ENCODE measurements at places on chromosomes 7 and 10. TPM values are rescaled to one million over a fixed set of nuclear protein-coding genes. Genes with fewer than 3 reads are reported as not detected.

DNA sequence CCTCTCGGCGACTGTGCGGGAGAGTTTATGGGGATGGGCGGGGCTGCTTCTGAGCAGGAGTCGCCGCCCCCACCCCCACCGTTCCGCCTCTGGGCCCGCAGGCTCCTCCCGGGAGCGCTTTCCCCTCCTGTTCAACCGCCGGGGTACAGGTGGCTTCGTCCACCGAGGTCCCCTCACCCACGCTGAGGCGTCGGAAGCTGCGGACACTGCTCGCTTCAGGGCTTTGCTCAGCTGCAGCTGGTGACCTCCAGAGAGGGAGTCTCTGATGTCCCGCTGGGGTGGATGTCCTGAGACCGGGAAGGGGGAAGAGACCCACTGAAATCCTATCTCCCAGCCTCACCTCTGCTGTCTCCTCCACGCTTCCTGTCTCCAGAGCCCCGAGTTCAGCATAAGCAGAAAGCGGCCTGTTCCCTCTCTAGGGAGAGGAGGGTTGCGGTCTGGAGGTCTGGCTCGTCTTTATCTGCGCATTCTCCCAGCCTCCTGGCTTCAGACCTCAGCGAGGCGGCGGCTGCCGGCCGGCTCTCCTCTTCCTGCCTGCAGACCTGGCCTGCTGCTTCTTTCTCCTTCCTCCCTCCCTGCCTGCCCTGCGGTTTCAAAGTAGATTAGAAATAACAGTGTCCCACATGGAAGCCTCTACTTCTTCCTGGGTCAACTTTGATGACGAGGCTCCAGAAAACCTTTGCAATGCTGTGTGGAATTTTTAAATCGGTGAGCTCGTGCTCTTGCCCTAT, 1.8 kb downstream of the CYP2E1 start:
- no peak for DNase-seq

DNA sequence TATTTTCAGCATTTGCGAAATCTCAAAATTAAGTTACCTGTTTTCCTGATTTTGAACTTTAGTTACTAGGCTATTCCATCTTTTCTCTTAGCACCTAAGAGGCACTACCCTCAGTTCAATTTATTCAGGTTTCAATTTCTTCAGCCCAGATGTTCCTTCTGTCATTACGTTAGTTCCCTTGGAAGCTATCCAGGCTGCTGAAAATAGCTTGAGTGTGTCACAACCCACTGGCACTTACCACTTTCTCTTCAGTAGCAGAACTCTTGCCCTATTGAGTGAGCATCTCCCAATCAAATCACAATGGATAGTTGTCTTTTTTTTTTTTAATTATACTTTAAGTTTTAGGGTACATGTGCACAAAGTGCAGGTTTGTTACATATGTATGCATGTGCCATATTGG, 332.7 kb upstream of the LRGUK start:
- DNase-seq = peak; percentile 12

- DNase-seq = no peak
Observed at GRCh38 chr7:118006979-118007378, 133.7 kb upstream of the CTTNBP2 start.

DNA sequence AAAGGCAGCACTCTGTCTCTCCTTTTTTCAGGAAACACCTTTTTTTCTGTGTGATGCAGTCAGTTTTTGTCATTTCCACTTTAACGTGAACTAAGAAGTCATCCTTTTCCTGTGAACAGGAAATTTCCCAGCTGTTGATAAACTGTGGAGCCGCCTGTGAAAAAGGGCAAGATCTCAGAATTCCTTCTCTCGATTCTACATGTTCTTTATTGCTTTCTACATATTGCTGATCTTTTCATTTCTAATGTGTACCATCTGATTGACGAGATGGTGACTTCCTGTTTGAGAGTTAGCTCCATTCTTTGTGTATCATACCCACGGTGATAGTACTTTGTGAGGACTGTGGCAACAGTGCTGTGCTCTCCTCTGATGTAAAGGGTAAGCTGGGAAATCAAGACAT, 50.4 kb downstream of the ADD3 start:
- DNase-seq = no peak

GRCh38 chr10:23344241-23344841, at the start of gene C10orf67:
Gene C10orf67, minus strand, starts transcription at chr10:23344797. Its CDS starts 23 bp downstream, at chr10:23344774.
- DNase-seq = peak; percentile 71

Gene FMC1
- polyA plus RNA-seq = 95.7 TPM

Gene SNCG
- 36.7 TPM for polyA plus RNA-seq
